Right atrium auricular region (tissue), 2 donors: ENCODE measurements at places on chromosomes 3 and 15. TPM values are rescaled to one million over a fixed set of nuclear protein-coding genes. Genes with fewer than 3 reads are reported as not detected.

The TMEM40 gene
- 2.3 TPM for total RNA-seq

- DNase-seq = no peak
Observed at GRCh38 chr3:143190101-143190500, 70.5 kb downstream of the CHST2 start.

The MESP1 gene
- total RNA-seq = 2.3 TPM

DNA sequence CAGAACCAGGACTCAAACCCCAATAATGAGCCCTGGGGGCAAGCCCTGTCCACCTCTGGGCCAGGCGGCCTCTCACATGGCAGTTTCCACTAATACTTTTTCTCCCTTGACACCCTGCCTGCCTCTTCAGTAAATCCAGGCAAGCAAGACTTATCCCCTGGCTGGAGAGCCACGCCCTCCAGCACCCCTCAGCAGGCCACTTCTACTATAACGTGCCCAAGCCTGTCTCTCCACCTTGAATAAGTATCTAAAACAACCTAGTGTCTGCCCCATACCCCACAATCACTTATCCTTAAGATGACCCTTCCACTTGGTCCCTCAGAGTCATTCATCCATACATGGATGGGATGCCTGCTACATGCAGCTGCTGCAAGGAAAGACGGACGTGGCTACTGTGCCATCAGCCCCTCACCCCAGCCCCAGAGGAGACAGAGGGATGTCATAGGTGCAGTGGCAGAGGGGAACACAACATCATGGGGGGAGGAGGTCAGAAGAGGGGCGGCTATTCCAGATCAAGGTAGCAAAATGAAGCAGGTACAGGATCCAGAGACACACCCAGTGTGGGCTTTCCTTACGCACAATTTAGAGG lies 63.4 kb downstream of the LRIG1 start:
- no peak for DNase-seq

The KCNAB1 gene
- 3.2 TPM for total RNA-seq

- no peak for DNase-seq
Observed at GRCh38 chr3:125959317-125960065, 9.5 kb upstream of the ROPN1B start.

The SHQ1 gene
- 19.5 TPM for total RNA-seq

- no peak for DNase-seq
Observed at GRCh38 chr15:39850436-39850835, 67.8 kb upstream of the FSIP1 start.

The EPHA3 gene
- 5.4 TPM for total RNA-seq

- no peak for DNase-seq
Observed at GRCh38 chr3:86109434-86109833, 881.5 kb downstream of the VGLL3 start.

The PLSCR2 gene
- total RNA-seq = not detected

The HIGD2B gene
- not detected for total RNA-seq

- no peak for DNase-seq
Observed at GRCh38 chr3:17820704-17821103, 78.3 kb upstream of the TBC1D5 start.

DNA sequence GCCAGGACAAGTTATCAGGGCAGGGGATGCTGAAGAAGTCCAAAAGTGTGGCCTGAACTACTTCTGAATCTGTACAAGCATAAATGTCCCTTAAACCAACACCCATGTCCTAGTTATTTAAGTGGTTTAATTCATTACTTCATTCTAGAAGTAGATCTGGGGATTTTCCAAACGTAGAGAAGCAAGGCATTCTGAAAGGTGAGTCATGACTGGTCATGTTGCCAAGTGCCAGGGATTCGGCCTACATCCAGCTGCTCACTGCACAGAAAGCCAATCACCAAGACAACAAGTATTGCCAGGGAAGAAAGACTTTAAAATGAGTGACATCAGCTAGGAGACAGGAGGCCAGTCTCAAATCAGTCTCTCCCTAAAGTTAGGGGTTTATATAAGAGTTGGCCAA lies 396.6 kb downstream of the GABRB3 start:
- no peak for DNase-seq

GRCh38 chr15:25901811-25902605 lies 38.9 kb upstream of the ATP10A start:
- DNase-seq = no peak

- DNase-seq = no peak
Observed at GRCh38 chr3:291646-292436, 95.3 kb downstream of the CHL1 start.

GRCh38 chr15:76776969-76777368 lies 128.2 kb downstream of the SCAPER start:
- no peak for DNase-seq

The CKMT1B gene
- total RNA-seq = 4.6 TPM

GRCh38 chr3:59006634-59007517 lies 42.9 kb downstream of the CFAP20DC start:
- DNase-seq = peak; percentile 62

The GPR27 gene
- total RNA-seq = 1.9 TPM

- DNase-seq = no peak
Observed at GRCh38 chr15:78322243-78322642, 17.9 kb upstream of the CRABP1 start.

- no peak for DNase-seq
Observed at GRCh38 chr15:88970232-88970631, 57.1 kb upstream of the MFGE8 start.

- no peak for DNase-seq
Observed at GRCh38 chr15:100020189-100020588, 287.0 kb upstream of the LYSMD4 start.

- no peak for DNase-seq
Observed at GRCh38 chr3:184688251-184688881, 23.5 kb downstream of the MAGEF1 start.

The P4HTM gene
- 40.5 TPM for total RNA-seq

DNA sequence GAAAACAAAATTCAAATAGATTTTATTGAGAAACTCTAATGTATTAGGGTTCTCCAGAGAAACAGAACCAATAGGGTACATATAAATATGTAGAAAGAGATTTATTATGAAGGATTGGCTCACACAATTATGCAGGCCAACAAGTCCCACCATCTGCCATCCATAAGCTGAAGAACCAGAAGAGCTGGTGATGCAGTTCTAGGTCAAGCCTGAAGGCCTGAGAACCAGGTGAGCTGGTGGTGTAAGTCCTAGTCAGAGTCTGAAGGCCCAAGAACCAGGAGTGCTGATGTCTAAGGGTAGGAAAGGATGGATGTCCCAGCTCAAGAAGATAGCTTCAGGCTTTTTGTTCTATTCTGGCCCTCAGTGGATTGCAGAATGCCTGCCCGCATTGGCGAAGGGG lies 2.6 kb upstream of the NFKBIZ start:
- no peak for DNase-seq

The THBS1 gene
- 67.8 TPM for total RNA-seq

DNA sequence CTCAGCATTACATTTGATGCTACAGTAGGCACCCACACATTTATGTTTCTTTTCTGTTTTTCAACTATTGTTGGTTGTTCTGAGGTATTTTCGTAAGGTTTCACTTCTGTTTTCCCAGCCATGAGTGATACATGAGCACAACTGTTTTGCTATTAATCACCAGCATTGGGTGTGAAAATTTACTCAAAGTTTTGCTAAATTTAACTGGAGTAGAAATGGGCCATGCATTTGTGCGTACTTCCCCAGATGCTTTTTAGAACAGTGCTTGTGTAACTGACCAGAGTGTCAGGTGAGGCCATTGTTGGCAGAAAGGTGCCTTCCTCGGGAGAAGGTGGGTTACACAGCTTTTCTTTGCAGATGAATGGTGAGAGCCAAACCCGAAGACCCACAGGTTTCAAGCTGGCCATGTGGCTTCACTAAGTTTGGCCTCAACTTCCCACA lies 70.4 kb downstream of the ST6GAL1 start:
- DNase-seq = no peak
